Naive thymus-derived CD8-positive, alpha-beta T cell (primary cell): ENCODE measurements at places on chromosomes 7 and 10.

DNA sequence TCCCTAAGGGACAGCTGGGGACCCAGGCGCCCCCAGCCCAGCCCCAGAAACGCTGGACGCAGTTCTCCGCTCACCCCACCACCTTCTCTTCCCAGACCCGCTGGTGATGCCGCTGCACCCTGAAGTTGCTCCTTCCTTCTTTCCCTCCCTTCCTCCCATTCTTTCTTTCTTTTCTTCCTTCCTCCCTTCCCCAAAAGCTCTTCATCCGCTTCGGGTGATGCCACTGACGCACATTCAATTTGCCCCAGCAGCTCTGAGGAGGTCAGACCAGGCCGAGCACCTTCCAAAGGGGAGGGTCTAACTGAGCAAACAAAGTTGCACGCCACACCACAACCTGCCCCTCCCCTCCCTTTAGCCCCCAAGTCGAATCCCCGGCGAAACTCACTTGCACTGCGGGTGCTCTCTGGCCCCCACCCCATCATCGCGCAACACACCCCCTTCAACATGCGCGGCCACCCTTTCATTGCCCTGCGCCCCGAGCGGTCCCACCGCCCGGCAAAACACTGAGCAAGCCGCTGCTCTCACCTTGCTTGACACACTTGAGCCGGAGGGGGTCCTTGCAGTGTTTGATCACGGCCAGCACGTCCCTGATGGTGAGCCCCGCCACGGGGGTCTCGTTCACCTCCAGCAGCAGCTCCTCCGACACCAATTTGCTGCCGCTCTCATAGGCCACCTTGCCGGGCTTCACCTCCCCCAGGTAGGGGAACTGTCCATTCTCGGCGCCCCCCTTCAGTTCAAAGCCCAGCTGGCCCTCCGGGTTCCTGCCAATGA, 787 bp downstream of the MAGI2 start:
- H3K27me3 ChIP-seq, result peaks cover 48% of the 10 kb centered on the region
- H3K4me3 ChIP-seq, result peak overlapping the region; percentile 90
- peak overlapping the region; percentile 12 for H3K27ac ChIP-seq
- H3K36me3 ChIP-seq, result no peaks in the 10 kb centered on the region
- DNase-seq, result peak; percentile 11

- no peak overlapping the region for H3K4me3 ChIP-seq
- no peak for DNase-seq
- H3K27ac ChIP-seq, result no peak overlapping the region
- peaks cover 73% of the 10 kb centered on the region for H3K36me3 ChIP-seq
- peaks cover 29% of the 10 kb centered on the region for H3K4me1 ChIP-seq
- H3K27me3 ChIP-seq, result no peaks in the 10 kb centered on the region
Measured at GRCh38 chr7:64555046-64555445, 7.8 kb downstream of the ZNF680 start.

DNA sequence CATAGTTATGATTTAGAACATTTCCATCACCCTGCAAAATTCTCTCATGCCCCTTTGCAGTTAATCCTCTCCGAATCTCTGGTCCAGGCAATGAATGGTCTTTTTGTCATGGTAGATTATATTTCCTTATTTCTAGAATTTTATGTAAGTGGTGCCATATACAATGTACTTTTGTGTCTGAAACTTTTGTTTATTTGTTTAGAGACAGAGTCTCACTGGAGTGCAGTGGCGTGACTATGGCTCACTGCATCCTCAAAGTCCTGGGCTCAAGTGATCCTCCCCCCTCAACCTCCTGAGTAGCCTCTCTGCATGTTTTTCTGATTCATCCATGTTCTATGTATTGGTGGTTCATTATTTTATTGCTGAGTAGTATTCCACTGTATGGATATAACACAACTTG, 23.2 kb upstream of the PDK4 start:
- H3K4me3 ChIP-seq, result no peak overlapping the region
- no peaks in the 10 kb centered on the region for H3K4me1 ChIP-seq
- no peak overlapping the region for H3K27ac ChIP-seq
- DNase-seq, result no peak
- peaks cover 3% of the 10 kb centered on the region for H3K27me3 ChIP-seq
- H3K36me3 ChIP-seq, result no peaks in the 10 kb centered on the region

DNA sequence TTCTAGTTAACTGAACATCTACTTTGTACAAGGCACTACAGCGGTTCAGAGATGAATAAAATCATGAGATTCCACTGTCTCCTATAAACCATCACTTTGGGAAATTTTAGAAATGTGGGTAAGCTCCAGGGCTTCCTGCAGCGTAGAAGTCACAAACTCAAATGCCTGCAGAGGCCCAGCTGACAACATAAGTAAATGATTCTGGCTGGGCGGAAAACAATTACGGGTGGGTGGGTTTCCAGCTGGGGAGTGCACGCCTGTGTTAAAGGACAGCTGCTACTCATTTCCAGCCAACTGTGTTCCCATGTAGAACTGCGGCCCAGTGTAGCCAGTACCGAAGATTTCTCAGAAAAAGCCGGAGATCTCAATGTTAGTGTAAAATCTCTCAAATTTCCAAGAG, 69.5 kb upstream of the ATRNL1 start:
- no peak overlapping the region for H3K4me3 ChIP-seq
- H3K27ac ChIP-seq, result no peak overlapping the region

DNA sequence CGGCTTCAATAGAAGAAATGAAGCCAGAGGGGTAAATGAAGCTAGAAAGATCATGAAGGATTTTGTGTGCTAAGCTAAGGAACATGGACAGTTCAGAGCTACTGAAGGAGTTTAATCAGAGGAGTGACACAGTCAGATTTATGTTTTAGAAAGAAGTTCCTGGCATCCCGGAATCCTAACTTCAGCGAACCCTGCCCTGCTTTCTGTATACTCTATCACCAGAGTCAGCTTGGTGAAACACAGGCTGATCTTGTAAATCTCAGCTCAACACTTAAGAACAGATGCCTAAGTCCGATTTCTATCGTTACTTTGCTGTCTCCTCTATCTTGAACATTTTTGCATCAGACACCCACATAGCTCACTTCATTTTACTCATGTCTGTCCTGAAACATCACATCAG, 9.1 kb downstream of the AHR start:
- no peak overlapping the region for H3K4me3 ChIP-seq
- H3K27me3 ChIP-seq, result no peaks in the 10 kb centered on the region
- H3K36me3 ChIP-seq, result no peaks in the 10 kb centered on the region
- DNase-seq, result no peak
